C1 segment of cervical spinal cord (tissue), 14 donors: ENCODE measurements at places on chromosomes 6 and 20.

GRCh38 chr20:63178889-63179686 lies 36.8 kb downstream of the YTHDF1 start:
- no peak for DNase-seq

GRCh38 chr20:63232235-63233060 lies 3.3 kb upstream of the BIRC7 start:
- DNase-seq: no peak

DNA sequence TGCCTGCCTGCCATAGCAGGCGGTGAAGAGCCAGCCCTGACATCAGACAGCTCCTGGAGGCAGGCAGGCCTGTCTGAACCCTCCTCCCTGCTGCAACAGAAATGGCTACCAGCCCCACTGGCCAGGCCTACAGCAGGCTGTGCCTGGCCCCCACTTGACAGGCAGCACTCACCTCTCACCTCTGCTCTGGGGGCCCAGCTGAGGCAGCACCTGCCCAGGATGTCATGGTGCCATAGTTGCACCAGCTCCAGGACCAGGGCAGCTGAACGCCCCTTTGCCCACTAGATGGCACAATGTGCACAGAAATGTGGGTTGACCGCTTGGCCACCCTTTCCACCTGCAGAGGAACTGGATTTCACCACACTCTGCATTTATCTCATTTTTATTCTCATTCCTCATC lies 30.6 kb downstream of the MRPL14 start:
- peak; percentile 24 for DNase-seq

DNA sequence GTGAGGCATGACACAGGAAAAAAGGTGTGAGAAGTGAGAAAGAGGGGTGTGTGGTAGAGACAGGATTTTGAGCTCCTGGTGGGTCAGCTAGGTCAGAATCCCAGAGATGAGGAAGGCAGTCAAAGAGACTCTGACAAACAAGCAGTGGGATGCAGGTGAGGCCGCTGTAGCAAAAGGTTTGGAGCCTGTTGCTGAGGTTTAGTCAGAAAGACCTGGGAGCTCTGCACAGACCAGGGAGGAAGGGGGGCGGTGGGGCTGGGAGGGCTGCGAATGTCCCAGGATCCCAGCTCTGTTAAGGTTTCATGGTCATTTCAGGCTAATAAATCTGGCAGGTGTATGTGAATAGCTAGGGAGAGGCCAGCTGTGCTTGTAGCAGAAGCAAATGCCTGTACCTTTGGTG lies 373.9 kb upstream of the SYNCRIP start:
- DNase-seq: no peak

DNA sequence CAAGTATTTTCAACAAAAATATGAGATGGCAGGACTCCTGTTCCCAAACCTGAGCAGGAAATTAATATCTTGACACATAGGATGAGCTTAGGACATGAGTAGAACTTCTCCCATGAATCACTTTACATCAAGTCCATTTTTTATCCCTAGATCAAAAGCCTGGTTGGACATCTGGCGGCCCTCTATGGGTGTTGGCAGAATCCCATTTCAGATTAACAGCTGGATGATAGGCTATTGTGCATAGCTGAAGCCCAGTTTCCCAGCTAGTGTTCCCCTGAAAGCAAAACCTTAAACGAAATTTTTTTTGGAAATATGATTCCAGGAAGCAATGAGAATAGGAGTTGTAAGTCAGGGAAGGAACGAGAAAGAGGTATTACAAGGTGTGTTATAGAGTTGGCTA lies 449.4 kb upstream of the CHD6 start:
- DNase-seq: no peak

GRCh38 chr6:48986845-48987244 lies 476.2 kb downstream of the MMUT start:
- no peak for DNase-seq

GRCh38 chr20:60096166-60096565 lies 137.9 kb downstream of the CDH26 start:
- DNase-seq: no peak

GRCh38 chr6:131197716-131198115 lies 62.4 kb downstream of the AKAP7 start:
- no peak for DNase-seq

DNA sequence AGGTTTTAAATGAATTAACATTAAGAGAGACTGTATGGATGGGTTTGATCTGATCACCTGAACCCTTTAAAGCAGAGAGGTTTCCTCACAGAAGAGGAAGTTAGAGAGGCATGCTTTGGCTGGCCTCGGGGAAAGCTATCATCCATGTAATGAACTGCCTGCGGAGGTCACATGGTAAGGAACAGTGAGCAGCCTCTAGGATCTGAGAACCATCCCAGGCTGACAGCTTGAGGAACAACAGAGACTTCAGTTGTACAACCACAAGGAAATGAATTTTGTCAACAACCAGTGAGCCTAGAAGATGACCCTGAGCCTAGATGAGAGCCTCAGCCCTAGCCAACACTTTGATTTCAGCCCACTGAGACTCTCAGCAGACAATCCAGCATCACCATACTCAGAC lies 2.9 kb upstream of the COL21A1 start:
- DNase-seq: no peak

DNA sequence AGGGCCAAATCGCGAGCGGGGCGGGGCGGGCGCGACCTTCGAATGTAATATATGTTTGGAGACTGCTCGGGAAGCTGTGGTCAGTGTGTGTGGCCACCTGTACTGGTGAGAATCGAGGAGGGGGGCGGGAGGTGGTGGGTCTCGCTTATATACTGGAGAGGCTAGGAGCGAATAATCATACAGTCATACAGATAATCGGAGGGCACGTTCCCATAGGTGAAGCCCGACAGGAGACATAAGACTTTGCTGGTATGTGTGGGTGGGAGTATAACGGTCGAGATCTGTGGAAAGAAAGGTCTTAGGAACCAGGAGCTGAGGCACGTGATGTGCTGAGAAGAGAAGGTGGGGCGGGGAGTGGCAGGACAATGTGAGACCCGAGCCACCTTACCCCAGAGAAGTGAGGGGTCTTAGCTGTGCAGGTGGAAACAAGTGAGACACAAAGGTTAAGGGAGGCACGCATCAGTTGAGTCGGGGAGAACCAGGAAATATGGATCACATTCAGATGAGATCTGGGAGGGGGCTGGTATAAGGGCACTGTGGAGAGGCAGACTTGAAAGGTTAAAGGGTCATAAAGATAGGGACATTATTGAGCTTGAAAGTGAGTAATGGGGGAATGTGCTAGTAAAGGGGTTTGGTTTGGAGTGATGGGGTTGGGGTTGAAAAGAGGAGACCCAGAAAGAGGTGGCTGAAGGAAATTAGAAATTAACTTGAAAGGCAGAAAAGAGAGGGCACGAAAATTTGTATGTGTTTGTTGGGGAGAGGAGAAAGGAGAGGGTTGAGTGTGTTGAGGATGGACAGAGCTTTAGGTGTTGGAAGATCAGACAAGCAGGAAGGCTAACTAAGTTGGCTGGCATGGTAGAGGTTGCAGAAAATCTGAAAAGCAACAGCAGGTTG lies 589 bp downstream of the RNF5 start:
- no peak for DNase-seq

- peak; percentile 98 for DNase-seq
These were observed 70.2 kb downstream of the HFE start for GRCh38 chr6:26157251-26158075.

DNA sequence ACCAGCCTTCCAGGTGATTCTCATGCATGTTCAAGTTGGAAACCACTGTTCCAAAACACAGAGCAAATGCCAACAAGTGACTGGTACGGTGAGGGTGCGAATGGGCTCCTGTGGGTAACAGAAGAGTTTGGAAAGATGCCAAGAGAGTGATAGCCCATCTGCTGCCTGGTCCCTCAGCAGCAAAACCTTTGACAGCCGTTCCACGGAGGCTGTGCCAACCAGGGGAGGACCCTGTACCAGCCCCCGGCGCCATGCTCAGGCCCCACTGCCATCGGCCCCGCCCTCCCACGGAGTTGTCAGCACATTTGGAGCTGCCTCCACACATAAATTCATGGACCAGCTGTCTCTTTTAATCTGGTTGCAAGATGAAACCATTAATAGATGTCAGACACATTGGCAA lies 4.4 kb upstream of the PTPRT start:
- no peak for DNase-seq

- DNase-seq: no peak
These were observed 9.7 kb upstream of the CEP43 start for GRCh38 chr6:166989427-166990032.

DNA sequence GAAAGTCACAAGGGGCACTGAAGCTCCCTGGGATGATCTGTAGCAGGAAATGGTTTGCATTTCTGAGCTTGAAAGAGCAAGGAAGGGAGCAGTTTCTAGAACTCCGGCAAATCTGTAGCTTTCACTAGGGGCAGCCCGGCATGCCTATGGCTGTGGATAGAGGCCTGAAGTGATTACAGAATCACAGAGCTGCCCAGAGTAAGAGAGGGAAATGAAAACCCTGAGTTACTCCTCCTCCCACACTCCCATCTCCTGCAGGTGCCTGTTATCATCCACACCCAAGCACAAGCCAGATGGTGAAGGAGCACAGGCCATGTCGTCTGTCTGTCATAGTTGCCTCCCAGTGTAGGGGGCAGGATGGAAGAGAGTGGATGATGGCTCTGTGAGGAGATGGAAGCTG lies 37.1 kb downstream of the HLA-F start:
- no peak for DNase-seq

GRCh38 chr6:112202639-112203341 lies 51.6 kb downstream of the LAMA4 start:
- DNase-seq: no peak

DNA sequence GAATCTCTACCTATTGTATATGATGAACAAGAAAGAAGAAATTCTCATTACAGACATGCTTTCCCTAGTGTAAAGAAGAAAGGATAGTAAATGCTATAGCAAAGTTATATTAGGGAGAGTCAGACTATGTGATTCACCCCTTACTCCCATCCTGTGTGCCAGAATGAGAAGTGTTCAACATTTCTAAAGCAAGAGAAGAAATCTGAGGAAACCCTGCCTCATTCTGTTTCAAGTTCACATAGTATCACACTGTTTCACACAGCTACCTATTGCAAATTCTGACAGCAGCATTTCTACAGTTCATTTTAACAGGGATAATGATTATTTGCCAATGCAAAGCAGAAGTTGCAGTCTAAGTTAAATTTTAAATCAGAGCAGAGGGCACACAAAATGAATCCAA lies 267.2 kb upstream of the TCF21 start:
- no peak for DNase-seq
